ENCODE measurements at places on chromosomes 7 and 10. TPM values are rescaled to one million over a fixed set of nuclear protein-coding genes. Genes with fewer than 3 reads are reported as not detected.

Gene PON1
- 1.7 TPM for total RNA-seq

GRCh38 chr7:36129048-36129534 lies 24.0 kb upstream of the EEPD1 start:
- no peaks in the 10 kb centered on the region for H3K27me3 ChIP-seq
- H3K27ac ChIP-seq: peak overlapping the region; percentile 80
- H3K4me3 ChIP-seq: no peak overlapping the region
- no peaks in the 10 kb centered on the region for H3K36me3 ChIP-seq

DNA sequence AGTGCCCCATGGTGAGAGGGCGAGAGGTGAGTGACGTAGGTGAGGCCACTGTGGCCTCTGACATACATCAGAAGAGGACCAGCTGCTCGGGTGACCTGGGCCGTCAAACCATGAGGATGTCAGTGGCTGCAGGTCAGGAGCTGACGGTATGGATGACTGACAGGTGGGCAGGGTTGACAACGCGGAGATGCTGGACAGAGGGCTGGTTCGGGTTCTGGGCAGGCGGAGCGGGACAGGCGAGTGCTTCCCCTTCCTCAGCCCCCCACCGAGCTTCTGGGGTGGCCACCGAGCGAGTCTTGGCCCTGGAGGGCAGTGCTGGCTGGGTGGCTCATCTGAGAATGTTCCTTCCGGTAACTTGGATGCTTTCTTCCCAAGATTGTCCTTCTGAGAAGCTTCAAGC lies 91.8 kb downstream of the ACTR3B start:
- H3K36me3 ChIP-seq: peaks cover 16% of the 10 kb centered on the region
- DNase-seq: peak; percentile 49
- no peak overlapping the region for H3K27ac ChIP-seq
- H3K27me3 ChIP-seq: no peaks in the 10 kb centered on the region
- no peak overlapping the region for H3K4me3 ChIP-seq

Gene DKK1
- total RNA-seq: 3.1 TPM

DNA sequence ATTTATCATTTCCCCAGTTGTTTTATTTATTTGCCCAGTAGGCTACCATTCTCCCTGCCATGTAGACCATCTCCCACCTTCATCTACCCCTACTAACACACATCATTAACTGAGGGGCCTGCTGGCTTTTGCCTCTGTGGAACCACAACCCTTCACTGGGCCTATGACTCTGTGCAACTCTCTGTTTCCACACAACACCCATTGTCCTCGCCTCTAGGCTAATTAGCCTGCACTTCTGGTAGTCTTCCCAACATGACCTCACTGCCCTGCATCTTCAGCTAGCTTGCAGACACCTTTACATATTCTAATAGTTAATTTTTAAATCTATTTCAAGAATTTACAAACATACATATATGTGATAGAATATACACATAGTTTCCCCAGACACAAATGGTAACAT lies 7.5 kb downstream of the ANKIB1 start:
- no peaks in the 10 kb centered on the region for H3K27me3 ChIP-seq
- H3K27ac ChIP-seq: no peak overlapping the region
- H3K36me3 ChIP-seq: no peaks in the 10 kb centered on the region
- no peak overlapping the region for H3K4me3 ChIP-seq

Gene YKT6
- 29.3 TPM for total RNA-seq

All from upper lobe of left lung (tissue), 6 donors.